GM23338 (cell line): ENCODE measurements at places on chromosomes 5 and 9. TPM values are rescaled to one million over a fixed set of nuclear protein-coding genes. Genes with fewer than 3 reads are reported as not detected.
A peak's percentile ranks its signal among the peaks of the same experiment; 100 is the strongest.

GRCh38 chr5:6574537-6575245 lies 58.2 kb downstream of the NSUN2 start:
- DNase-seq: no peak

GRCh38 chr5:114007678-114008077 lies 354.2 kb upstream of the KCNN2 start:
- DNase-seq: no peak

DNA sequence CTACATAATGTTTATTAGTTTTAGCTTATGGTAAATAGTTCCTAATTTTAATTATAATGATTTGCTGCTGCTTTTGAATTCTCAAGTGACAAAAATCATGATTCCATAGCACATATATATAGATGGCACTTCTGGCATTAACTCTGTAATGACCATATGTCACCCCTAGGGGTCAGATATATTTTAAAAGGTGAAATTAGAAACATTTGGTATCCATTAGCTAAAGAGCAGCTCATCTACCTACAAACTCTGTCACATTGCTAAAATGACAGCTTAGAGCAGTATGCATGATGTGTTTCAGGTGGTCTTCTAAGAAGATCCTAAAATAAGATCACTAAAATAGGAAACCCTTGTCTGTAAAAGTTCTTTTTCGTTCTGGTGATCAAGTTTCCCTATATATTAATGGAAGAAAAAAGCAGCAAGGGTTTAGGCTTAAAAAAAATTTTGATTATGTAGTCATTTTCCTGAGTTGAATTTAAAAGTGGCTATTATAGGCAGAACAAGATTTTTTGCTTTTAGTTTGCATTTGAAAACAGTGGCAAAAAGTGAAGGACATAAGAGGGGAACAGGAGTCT lies 157.7 kb upstream of the POU5F2 start:
- DNase-seq: peak; percentile 55

- peak; percentile 84 for DNase-seq
Measured at GRCh38 chr9:124779368-124780059, 2.6 kb downstream of the OLFML2A start.

GRCh38 chr5:58009754-58010153 lies 450.1 kb downstream of the PLK2 start:
- DNase-seq: no peak

- DNase-seq: no peak
Measured at GRCh38 chr5:76408104-76408654, 5.1 kb downstream of the IQGAP2 start.

- DNase-seq: peak; percentile 96
Measured at GRCh38 chr9:128635266-128636023, 21.2 kb downstream of the DYNC2I2 start.

ARL14EPL gene
- polyA plus RNA-seq: not detected in 2 replicates

GRCh38 chr5:179185941-179186411 lies 125.8 kb downstream of the ZNF354C start:
- no peak for DNase-seq

DNA sequence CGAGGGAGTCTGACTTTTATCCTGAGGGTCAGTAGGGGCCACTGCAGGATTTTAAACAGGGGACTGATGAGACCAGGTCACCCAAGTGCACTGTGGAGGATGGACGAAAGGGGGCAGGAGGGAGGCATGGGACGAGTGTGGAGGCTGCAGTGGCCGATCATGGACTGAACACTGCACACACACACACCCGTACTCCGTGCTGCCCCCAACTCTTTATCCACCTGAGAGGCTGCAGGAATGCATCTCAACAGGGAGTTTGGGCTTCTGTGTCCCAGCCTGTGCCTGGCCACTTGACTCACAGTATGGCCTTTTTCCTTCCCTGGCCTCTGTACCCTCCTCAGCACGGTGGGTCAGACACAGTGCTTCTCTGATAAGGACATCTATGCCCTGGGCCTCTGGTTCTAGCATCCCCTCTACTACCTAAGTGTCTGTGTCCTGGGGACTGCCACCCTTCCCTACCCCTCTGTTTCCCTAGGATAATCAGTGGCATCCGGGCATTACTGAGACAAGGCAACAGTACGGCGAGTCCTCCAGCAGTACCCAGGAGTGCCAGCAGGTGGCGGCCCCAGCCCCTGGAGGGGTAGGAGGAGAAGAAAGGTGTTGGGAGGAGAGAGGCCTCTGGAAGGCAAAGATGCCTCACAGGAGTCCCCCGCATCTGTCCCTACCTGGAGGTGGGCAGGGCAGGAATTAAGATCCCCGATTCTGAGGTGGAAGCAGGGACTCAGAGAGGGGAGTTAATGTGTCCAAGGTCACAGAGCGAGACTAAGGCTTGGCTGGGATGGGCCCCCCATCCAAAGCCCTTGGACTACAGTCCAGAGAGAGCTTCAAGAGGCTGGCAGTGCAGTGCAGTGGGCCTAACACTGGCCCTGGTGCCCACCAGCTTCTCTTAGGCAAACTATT lies 5.1 kb upstream of the CDX1 start:
- peak; percentile 87 for DNase-seq

- no peak for DNase-seq
Measured at GRCh38 chr9:3898461-3899218, 372.8 kb upstream of the RFX3 start.

DNA sequence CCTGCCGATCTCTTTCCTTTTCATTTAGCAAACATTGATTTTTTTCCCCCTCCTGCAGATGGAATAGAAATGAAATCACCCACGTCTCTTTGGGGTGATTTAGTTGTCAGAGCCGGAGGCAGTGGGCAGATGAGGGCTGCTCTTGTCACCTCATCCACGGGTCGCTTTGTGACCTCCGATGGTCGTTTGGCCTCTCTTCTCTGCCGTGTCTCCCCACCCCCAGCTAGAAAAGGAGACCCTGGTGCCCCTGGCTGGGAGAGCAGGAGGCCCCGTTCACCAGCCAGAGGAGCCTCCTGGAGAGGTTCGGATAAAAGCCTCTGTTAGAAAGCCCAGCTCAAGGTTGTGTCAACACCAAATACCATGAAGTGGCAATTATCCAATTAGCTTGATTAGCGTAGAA lies 21.6 kb upstream of the RXRA start:
- no peak for DNase-seq

GRCh38 chr5:32258424-32258823 lies 54.3 kb downstream of the MTMR12 start:
- no peak for DNase-seq

OXCT1 gene
- polyA plus RNA-seq: 11.6 and 12.9 TPM in 2 replicates

ECM2 gene
- 0.57 and 0.79 TPM in 2 replicates for polyA plus RNA-seq

DNA sequence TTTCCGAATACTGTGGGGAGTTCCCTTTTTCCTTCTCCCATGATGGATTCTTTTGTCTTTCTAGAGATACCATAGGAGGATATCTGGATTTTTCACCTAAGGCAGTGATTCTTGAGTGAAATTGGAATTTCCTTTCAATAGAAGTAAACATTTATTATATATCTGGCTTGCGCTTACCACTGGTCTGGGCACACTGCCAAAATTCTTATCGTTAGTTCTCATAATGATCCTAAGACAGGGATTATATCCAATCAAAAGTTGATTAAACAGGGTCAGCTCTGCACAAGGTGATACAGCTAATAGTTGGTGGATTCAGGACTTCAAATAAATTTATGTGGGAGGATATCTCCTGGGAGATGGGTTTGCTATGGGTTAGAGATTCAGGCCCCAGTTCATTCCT lies 9.6 kb downstream of the TLE4 start:
- DNase-seq: no peak

- no peak for DNase-seq
Measured at GRCh38 chr5:40404613-40405012, 275.1 kb upstream of the PTGER4 start.

DNA sequence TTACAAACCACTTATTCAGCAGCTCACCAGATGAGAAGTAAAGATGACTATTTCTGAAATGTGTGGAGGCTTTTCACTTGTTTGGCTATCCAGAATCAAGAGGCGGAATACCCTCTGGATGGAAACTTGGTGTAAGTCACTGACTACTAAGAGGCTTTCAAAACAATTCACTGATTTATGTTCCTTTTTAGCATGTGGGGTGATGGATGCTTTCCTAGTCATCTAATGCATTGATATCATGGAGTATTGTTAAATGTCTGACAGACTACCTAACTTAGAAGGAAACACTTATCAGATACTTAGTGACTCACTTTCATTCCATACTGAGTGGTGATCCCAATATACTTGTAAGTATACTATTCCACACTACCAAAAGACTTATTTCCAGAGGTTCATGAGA lies 141.4 kb downstream of the PLK2 start:
- DNase-seq: no peak

TLX3 gene
- not detected in 2 replicates for polyA plus RNA-seq

MSX2 gene
- polyA plus RNA-seq: 0.37 and 0.47 TPM in 2 replicates
